ENCODE measurements at places on chromosomes 11 and 22.

DNA sequence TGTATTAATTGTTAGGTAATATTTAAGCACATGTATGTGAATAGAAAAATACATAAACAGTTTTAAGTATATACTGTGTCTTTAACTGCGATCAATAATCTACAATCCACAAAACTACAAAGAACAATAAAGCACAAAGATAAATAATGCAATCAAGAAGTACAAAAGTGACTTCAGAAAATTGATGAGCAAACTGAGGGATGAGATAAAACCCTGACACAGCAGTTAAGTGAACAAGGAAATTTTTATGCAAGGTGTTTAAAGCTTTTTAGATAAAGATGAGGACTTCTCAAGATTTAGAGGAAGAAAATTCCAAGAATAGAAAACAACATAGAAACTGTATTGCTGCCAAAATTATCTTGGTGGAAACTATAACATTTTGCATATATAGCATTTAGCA is 58.4 kb upstream of the ANGPTL5 start:
- no peak for DNase-seq

DNA sequence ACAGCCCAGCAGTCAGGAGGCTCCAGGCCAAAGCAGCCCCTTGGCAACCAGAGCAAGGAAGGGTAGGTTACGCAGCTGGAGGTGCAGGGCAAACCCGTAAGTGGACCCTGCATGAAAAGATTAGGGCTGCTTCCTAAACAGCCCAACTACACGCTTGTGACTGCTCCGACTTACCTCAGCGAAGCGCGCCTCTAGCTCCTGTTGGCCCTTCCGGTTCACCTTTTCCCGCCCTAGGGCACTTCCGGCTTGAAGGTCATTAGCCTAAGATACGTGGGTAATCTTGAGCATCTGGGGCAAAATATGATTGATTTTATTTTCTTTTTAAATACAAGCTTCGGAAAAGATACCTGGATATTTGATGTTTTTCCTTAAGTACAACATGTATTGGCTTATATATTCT is at the start of gene CCDC73:
CCDC73 (minus strand) TSS at position 224 of the 400 bp plus-strand sequence. CDS start 34,419 bp downstream, outside the sequence.
- no peak for DNase-seq

GRCh38 chr11:95058621-95059020 is 8.1 kb upstream of the SRSF8 start:
- no peak for DNase-seq

GRCh38 chr22:38303974-38304373 is 13.3 kb downstream of the CSNK1E start:
- DNase-seq = no peak

DNA sequence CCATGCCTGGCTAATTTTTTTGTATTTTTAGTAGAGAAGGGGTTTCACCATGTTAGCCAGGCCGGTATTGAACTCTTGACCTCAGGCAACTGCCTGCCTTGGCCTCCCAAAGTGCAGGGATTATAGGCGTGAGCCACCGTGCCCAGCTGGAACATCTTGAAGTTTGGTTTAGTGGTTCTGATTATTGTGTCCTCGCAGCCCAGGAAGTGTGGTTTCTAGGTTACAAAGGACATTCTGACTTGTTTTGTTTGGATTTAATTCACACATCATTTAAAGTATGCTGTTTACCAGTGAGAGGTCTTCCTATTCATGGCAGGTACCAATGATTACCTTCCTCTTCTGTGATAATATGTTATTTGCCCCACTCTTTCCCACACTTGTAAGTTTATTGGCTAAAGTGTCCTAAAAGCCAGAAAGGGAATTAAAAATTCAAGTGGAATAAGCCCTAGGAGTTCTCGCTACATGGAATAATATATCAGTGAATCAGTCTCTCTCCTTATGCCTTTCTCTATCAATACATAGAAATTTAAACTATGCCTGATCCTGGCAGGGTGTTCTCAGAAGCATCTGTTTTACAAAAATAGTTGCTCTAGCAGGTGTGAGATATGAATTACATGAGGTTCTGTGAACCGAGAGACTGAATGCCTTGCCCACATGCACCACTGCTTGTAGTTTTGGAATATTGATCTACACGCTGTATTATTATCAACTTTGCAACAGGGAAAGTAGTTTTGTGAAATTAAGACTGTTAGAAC is 263.1 kb downstream of the DDX10 start:
- no peak for DNase-seq

- DNase-seq = no peak
Observed at GRCh38 chr11:103125462-103125861, 16.2 kb downstream of the DYNC2H1 start.

GRCh38 chr11:45457649-45458048 is 171.5 kb upstream of the SYT13 start:
- no peak for DNase-seq

GRCh38 chr11:102385085-102386007 is 38.3 kb downstream of the BIRC2 start:
- no peak for DNase-seq

All from GM20000 (cell line).